ENCODE measurements at places on chromosomes 2 and 18. TPM values are rescaled to one million over a fixed set of nuclear protein-coding genes. Genes with fewer than 3 reads are reported as not detected.

Gene AGXT
- polyA plus RNA-seq, result 1.2 TPM

Gene LYPD1
- polyA plus RNA-seq, result 0.10 TPM

Gene DLX1
- polyA plus RNA-seq, result 0.16 TPM

Gene FZD7
- 1.8 TPM for polyA plus RNA-seq

Gene NOP58
- 60.7 TPM for polyA plus RNA-seq

Gene RSAD2
- polyA plus RNA-seq, result 4.7 TPM

Gene COLEC12
- 0.20 TPM for polyA plus RNA-seq

Gene LOXL3
- 1.8 TPM for polyA plus RNA-seq

Gene FRZB
- polyA plus RNA-seq, result 9.5 TPM

Gene CDK5R2
- not detected for polyA plus RNA-seq

Gene SPIRE1
- 2.9 TPM for polyA plus RNA-seq

Gene PTPN18
- 98.2 TPM for polyA plus RNA-seq

Gene RAPGEF4
- polyA plus RNA-seq, result 0.86 TPM

Gene CCDC148
- 0.07 TPM for polyA plus RNA-seq

Gene GPAT2
- polyA plus RNA-seq, result 3.9 TPM

Gene FBXO48
- polyA plus RNA-seq, result 0.72 TPM

Gene LYG2
- not detected for polyA plus RNA-seq

Gene MC5R
- polyA plus RNA-seq, result not detected

Gene FIGLA
- not detected for polyA plus RNA-seq

Gene ERCC3
- 28.6 TPM for polyA plus RNA-seq

Gene IL36RN
- polyA plus RNA-seq, result not detected

Gene HAAO
- 8.6 TPM for polyA plus RNA-seq

Gene RAD51AP2
- not detected for polyA plus RNA-seq

Gene CNOT9
- 19.7 TPM for polyA plus RNA-seq

All from spleen (tissue), 13 donors.